ENCODE measurements at places on chromosomes 2 and 18.

DNA sequence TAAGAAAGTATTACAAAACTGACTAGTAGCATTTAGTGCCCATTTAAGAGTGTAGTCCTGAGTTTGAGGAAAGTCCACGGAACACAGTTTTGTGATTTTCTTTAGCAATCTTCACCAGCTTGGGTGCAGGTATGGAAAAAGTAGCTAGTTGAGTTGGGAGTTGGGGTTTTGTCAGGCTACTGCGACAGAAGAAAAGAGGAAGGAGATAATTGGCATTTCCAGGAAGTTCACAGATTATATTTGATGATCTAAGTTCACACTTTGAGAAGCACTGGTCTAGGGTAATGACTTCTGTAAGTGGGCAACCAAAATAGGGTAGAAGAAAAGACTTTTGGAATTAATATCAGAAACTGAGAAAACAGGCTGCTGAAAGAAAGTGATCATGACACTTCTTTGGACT is 52.1 kb downstream of the VIL1 start:
- no peak for DNase-seq

DNA sequence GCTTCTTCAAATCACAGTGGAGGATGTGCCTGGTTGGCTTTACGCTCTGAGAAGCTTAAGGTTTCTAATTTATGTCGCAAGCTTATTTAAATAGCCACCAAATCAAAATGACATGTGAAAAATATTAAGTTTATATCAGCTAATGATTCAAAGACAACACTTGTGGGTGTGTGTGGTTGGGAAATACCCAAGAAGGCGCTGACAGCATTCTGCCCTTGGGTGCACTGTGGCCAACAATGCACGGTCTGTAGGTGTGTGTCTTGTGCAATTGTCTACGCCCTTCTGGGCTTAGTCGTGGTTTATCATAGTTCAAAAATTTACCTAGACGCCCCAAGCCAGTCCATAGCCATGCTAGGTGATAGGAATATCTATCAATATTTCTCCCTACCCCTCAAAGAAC is 60.9 kb downstream of the KCTD1 start:
- peak; percentile 2 for DNase-seq

GRCh38 chr2:160429248-160430000 is 64.2 kb downstream of the RBMS1 start:
- DNase-seq = no peak

- DNase-seq = no peak
Measured at GRCh38 chr2:38260469-38260868, 116.6 kb downstream of the ATL2 start.

GRCh38 chr18:395456-396250 is 104.8 kb downstream of the COLEC12 start:
- no peak for DNase-seq

DNA sequence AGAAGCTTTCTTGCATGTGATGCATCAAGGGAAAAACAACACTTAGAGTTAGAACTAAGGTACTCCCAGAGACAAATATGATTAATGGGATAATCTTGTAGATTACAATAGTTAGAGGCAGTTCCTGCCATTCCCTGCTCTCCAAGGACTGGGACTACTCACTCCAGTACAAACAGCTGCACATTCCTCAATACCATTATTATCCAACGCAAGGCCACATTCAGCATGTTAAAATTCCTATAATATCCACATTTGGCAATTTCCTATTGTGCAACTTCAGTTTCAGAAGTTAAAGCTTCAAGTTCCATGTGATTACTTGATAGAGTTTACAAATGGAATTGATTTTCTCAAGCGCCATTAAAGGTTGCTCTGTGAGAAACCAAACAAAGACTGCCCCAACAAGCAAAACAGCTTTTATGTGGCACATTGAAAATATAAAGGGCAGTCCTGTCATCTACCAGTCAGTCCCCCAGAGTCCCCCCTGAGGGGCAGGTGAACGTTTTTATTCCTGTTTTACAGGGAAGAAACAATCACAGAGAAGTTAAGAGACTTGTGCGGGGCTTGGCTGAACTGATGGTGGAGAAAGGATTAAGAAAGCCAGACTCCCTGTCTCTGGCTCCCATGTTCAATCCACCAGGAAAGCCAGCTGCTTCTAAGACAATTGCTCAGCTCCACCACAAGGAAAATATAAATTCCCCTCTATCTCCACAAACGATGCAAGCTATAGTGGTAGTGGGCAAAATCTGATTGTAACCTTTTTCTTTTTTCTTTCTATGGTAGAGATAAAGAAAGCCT is 72.6 kb downstream of the TXNL1 start:
- no peak for DNase-seq

- no peak for DNase-seq
Measured at GRCh38 chr2:37321029-37321682, 3.5 kb downstream of the PRKD3 start.

DNA sequence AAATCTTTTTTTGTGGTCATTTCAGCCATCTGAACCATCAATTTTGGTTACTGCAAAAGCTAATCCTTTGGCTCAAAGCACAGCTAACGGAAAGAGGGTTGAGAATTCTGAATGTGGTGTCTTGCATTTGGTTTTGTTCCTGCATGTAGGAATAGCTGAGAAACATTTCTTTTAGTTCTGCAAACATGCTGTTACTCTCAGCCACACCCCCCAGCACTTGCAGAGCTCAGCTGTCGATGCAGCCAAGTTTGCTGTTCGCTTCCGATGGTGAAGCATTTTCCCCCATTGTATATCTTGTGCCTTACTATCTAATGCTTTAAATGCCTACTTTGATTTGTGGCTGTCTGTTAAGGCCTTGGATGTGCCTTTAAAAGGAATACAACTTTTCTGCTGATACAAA is 294.9 kb upstream of the FANCL start:
- DNase-seq = no peak

- no peak for DNase-seq
Measured at GRCh38 chr2:169388161-169388560, 25.8 kb upstream of the LRP2 start.

GRCh38 chr18:10518595-10519255 is 7.1 kb upstream of the NAPG start:
- DNase-seq = no peak

DNA sequence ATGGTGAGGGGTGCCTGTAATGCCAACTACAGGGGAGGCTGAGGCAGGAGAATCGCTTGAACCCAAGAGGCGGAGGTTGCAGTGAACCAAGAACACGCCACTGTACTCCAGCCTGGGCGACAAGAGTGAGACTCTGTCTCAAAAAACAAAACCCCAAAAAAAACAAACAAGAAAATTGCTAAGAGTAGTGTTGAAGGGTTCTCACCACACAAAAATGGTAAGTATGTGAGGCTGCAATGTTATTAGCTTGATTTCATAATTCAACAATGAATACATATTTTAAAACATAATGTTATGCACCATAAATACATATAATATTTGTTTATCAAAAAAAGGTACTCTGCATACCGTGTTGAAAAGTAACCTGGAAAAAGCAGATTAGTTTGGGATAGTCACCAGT is 45.8 kb downstream of the PSMG2 start:
- DNase-seq = no peak

- DNase-seq = no peak
Measured at GRCh38 chr2:119932809-119933208, 80.1 kb upstream of the EPB41L5 start.

DNA sequence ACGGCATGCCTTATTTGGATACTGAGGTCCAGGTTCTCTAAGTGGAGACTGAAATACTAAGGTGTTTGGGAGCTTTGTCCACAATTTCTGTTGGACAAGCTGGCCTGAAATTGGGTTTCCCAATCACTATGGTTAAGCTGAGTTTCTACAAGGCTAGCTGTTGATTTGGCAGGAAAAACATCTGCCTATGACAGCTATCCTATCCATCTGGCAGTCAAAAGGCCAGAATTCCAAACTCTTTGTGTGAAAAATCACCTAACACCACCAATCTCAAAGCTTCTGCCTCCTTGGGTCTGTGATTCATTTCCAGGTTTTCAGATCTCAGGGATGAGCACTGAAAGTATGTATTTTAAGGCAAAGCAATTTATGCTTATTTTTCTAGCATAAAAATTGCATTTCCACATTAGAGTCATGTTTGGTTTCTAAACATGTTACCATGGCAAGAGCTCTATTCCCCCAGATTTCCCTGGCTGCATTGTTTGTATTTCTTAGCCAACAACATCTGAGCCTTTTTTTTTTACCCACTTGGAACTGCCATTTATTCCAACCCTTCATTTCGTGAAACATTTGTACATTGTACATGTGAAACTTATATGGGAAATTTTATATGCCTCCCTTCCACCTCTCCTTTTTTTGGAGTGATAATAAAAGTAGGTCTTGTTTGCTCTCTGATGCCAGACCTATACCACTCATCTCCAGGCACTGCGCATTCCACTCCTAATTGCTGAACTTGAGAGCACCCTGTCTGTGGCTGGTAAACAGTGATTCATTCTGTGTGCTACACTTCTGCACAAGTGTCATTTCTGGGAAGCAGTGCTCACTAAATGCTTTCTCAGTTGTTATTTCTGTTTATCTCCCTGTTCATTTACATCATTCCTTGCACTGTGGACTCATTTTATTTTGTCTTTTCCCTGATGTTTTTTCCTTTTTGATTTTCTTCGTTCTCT is 15.9 kb upstream of the CCDC85A start:
- DNase-seq = no peak

- DNase-seq = no peak
Measured at GRCh38 chr2:13542061-13542460, 825.3 kb downstream of the TRIB2 start.

GRCh38 chr18:80259610-80260009 is 12.3 kb upstream of the PARD6G start:
- DNase-seq = no peak

DNA sequence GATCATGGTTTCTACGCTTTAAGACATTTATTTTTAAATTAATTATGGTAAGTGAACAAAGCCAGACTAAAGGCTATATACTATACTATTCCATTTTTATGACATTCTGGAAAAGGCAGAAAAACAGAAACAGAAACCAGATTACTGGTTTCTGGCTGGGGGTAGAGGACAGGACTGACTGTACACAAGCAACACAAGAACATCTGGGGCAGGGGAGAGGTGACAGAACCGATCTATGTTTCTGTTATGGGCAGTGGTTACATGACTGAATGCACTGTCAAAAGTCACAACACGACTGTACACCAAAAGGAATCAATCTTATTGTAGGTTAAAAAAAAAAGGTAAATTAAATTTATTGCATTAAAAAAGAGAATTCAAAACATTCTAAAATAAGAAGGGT is 64.7 kb downstream of the PTPN2 start:
- no peak for DNase-seq

- no peak for DNase-seq
Measured at GRCh38 chr2:51781691-51782090, 749.8 kb upstream of the NRXN1 start.

- DNase-seq = no peak
Measured at GRCh38 chr2:230762317-230762896, 49.8 kb downstream of the CAB39 start.

DNA sequence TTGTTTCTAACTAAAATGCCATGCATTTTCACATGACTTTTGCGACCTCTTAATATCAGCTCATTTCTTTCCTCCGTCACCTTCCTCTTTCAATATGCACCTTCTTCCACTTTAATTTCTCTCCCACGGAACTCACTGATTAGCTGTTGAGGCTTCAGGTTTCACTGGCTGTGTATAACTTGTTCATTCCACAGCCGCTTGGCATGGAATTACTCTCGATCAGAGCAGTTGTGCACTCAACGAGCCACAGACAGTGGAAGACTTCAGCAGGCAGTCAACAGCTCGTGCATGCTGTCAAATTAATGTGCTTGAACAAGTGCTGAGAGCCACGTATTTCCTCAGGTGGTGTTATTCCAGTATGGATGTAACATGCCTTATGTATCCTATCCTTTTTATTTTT is 491.2 kb upstream of the DDX18 start:
- DNase-seq = no peak

GRCh38 chr2:53913721-53914120 is 54.0 kb upstream of the GPR75 start:
- DNase-seq = no peak

DNA sequence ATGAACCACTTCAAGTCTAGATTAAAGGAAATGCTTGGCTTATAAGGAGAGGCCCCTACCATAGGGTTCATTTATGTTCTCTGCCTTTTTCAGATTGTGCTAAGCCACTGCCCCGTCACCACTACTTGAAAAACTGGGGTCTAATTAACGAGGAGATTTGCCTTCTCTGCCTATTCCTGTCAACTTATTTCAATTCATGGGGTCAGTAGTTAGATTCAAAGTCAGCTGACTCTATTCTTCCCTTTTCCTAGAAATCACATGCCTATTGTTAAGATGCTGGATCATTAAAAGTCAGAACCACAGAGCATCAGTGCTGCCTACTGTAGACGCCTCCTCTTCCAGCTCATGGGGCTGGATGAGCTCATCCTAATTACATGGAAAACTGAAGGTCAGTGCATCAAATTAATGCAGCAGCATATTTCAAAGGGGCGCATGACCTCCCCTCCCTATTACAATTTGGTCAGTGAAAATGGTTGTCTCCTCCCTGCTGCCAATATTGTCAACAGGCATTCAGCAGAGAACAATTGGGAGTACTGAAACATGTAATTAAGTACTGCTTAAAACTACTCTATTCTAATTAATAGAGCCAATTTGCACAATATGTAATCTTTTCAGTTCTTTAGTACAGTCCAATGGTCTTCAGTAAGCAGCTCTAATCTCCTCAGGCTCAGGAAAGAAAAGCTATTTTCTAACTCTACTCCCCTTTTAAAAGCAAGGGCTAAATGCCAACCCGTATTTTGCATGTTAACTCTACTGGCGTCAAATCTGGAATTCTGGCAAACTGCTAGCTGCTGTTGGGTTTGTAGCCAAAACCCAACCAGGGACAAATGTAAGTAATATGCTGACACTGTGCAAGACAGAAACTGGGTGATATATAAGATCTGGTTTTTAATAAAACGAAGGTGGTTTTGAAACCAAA is 117.4 kb upstream of the ITGB6 start:
- DNase-seq = no peak

- DNase-seq = no peak
Measured at GRCh38 chr2:73285159-73285739, 971 bp upstream of the FBXO41 start.

DNA sequence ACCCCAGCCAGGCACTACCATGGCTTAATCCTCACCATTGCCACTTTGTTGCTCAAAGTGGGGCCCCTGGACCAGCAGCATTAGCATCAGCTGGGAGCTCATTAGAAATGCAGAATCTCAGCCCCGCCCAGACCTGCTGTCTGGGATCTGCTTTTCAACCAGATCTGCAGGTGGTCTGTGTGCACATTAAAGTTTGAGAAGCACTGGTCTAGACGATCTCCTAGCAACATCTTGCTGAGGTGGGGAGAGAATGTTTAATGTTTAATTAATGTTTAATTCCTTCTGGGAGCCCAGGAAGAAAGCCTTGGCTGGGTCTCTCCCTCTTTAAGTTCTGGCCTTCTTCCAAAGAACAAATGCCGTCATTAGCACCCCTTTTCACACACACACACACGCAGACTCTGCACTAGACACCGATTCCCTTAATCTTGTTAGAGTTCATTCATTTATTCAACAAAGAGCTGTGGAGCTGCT is 53.7 kb downstream of the EDAR start:
- no peak for DNase-seq

DNA sequence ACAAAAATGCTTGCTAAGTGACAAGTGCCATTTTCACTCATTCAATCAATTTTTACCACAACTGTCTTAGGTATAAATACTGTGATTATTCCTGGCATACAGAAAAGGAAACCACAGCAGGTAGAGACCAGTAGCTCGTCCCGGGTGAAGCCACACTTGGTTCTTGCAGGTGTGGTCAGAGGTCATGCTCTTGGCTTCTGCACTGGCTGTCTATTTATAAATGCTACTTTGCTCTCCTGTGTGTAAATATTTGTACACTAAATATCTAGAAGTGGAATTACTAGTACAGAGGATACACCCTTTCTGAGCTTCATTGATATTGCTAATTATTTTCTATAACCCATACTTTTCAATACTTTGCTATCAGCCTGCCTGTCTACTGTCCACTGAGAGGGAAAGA is 284.6 kb downstream of the MYT1L start:
- no peak for DNase-seq
